NCI-H446 (cell line): ENCODE measurements at places on chromosomes 2 and 18.
A peak's percentile ranks its signal among the peaks of the same experiment; 100 is the strongest.

DNA sequence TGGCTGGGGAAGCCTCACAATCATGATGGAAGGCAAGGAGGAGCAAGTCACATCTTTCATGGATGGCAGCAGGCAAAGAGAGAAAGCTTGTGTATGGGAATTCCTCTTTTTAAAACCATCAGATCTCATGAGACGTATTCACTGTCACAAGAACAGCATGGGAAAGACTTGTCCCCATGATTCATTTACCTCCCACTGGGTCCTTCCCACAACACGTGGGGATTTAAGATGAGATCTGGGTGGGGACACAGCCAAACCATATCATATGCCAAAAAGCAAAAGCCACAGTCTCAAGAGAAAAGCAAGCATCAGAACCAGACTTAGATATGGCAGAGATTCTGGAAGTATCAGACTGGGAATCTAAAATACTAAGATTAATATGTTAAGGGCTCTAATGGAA lies 30.0 kb upstream of the SCRN3 start:
- no peak for DNase-seq

GRCh38 chr2:127661949-127662510 lies 13.3 kb downstream of the LIMS2 start:
- DNase-seq = no peak

GRCh38 chr2:10889651-10890215 lies 22.0 kb upstream of the KCNF1 start:
- peak; percentile 84 for DNase-seq

- DNase-seq = peak; percentile 43
Observed at GRCh38 chr2:6826081-6826913, 39.4 kb downstream of the CMPK2 start.

GRCh38 chr2:20624156-20624883 lies 26.6 kb downstream of the HS1BP3 start:
- DNase-seq = no peak

DNA sequence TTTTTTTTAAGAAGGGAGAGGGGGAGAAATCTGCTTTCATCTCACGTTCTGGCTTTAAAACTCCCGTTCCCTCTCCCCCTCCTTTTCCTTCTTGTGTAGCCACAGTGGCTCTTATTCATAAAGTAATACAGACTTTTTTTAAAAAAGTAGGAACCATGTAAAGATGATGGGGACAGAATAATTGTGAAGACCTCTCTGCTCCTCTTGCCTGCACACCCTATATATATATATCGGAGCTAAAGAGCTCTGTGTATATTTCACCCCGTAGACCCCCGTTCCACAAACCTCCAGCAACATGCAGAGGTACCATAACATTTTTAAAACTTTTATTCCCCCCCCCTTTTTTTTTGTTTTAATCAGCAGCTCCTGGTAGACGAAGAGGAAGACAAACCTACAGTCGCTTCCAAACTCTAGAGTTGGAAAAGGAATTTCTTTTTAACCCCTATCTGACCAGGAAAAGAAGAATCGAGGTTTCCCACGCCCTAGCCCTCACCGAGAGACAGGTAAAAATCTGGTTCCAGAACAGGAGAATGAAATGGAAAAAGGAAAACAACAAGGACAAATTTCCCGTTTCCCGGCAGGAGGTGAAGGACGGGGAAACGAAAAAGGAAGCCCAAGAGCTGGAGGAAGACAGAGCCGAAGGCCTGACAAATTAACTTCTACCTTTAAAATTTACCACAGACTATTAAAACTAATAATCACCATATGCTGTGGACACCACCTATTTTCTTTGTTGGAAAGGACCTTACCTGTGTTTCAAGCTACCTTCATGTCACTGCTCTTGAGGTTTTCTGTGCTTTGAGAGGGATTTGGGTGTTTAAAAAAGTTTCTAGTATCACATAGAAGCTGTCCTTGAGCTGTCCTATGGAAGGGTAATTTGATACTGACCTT lies 1.7 kb downstream of the HOXD8 start:
- no peak for DNase-seq

DNA sequence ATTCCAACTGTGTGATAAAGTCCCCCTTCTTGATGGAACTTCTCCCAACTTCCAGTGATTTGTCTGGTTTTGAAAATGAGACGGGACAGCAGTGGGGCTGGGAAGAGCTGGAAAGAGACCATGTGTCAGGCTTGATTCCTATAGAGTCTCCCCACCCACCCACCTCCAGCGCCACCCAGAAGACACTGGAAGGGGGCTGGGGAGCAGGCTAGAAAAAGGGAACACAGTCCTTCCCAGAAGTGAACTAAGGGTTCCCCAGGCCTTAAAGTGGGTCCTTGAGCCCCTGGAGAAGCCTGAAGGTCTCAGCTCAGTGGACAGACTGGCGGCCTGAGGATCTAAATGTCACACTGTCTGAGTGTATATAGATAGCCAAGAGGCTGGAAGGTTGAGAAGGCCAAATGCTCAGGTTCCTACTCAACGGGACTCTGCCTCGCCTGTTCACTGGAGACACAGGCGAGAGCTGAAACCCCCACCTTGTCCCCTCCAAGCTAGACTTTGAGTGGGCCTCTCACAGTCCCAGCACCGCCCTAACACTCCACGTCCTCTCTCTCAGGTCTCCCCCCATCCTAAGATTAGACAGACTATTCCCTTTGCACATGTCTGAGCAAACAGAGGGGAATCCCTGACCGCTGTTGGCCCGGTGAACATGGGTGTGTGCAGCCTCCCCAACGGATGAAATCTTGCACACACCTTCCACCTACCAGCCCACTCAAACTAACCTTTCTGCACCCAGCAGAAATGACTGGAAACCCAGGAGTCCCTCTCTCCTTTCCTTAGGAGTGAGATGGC lies 1.6 kb downstream of the PKDCC start:
- DNase-seq = no peak

DNA sequence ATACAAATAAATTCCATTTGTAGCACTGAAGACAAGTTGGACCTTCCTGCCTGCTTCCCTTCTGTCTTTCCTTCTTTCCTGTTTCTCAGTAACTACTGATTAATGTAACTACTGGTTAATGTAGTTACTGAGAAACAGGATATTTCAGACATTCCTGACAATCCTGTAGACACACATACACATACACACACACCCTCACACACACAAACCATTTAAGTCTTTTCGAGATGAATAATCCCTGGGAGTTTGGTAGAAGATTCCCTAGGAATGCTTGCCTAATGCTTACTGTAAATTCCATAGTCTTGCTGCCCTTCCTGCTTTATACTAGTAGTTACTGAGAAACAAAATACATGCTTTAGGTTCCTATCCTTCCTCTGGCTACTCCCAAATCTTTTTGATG lies 83.9 kb downstream of the PIK3C3 start:
- no peak for DNase-seq

DNA sequence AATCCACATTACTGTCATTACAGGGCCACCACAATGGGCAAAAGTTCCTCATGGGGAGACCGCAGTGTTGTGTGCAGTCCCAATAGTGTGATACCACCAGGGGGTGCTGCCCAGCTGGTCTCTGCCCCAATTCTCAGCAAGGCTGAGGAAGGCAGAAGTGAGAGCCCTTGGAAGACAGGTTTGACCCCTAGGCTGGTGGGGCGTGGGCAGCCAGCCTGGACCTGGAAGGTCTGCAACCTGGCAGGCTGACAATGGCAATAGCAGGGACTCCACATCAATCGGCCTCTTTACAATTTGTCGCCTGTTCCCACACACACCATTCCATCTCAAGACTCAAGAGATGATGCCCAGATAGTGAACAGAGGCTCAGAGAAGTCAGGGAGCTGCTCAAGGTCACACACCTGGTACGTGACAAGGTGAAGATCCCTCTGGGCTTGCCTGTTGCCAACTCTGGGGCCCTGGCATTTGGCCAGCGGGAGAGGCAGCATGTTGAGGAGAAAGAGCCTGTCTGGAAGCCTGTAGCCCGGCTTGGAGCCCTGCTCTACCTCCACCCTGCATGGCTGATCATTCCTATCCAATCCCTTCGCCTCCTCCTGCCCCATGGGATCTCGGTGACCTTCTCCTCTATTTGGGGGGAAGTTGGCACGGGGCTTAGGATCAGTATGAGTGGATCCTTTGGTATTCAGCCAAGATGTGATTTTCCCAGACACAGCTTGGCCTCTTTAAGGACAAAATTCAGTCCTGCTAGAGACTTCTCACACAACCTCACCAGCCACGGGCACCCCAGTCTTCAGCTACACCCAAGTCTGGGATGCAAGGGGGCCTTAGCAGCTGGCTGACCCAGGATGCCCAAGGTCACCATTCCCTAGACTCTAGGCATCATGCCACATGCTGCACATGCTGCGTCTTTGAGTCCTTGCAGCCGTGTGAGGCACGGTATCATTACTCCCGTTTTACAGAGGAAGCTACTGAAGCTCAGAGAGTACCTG lies 2.9 kb upstream of the ATOH8 start:
- DNase-seq = peak; percentile 80

- DNase-seq = no peak
Observed at GRCh38 chr2:151853070-151853758, 25.0 kb upstream of the ARL5A start.

DNA sequence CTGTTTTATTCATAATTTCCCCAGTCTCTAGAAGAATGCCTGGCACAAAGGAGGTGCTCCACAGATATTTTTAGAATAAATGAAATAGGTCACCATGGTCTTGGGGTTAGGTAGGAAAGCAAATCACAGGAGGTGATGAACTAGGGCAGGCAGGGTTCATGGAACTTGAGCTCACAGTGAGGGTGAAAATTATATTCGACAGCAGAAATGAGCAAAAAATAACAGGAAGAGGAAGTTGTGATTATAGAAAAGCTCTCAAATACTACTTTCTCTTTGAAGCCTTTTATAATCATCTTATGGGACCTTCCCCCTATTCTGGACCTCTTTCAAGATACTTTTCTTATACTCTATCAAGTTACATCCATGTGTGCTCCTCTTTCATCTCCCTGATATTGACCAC lies 4.5 kb upstream of the CREB1 start:
- no peak for DNase-seq

DNA sequence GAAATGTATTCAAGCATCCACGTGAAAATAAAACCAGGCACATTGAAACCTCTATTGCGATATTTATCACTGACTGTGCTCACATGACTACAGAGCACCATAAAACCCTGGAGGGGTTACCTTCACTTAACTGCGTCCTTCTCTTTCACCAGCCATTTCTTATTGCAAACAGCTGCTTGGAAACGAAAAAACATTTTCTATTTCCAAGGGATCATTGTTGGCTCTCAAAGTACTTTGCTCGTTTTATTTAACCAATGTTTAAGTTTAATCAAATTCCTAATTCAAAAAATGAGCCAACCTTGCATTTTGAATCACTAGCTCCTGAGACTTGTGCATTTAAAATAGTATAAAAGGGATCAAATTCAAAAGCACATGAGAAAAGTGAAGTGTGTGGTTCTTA lies 134.4 kb downstream of the OSR1 start:
- no peak for DNase-seq

GRCh38 chr2:173754837-173755236 lies 210.3 kb downstream of the SP3 start:
- DNase-seq = no peak

DNA sequence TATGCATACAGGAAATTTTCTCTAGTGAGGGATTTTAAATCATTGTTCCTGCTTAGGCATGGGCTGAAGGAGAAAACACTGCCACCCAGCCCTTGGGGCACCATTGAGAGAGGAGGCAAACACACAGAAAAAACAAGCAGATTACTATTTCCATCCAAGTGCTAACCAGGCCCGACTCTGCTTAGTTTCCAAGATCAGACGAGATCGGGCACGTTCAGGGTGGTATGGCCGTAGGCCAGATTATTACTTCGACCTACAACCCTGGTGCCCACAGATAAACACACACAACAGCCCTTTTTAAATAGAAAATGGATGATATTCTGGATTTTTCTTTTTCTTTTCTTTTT lies 45.4 kb upstream of the RHOB start:
- peak; percentile 65 for DNase-seq

DNA sequence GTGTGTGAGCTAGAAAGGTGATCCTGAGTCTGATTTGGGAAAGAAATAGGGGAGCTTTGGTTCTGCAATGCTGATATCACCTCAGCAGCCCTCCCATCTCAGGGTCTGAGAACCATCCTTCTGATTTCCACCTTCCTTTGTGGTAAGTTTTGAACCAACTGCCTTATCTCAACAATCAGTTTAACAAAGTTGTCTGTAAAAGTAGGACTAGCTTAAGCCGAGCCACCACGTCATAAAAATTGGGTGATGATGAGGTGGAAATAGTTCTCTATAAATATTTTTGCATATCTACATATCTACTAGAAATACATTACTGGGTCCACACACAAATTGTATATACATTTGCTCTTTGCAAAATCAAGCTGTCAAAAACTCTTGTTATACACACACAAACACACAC lies 1.1 kb downstream of the SULT1C4 start:
- DNase-seq = no peak

- DNase-seq = no peak
Observed at GRCh38 chr18:36128907-36129299, 237 bp downstream of the SLC39A6 start.

GRCh38 chr2:70890469-70891065 lies 45.1 kb upstream of the ATP6V1B1 start:
- no peak for DNase-seq

- DNase-seq = no peak
Observed at GRCh38 chr2:120771111-120771780, 35.6 kb downstream of the GLI2 start.

- DNase-seq = peak; percentile 24
Observed at GRCh38 chr2:240111253-240111652, 24.9 kb downstream of the COPS9 start.

GRCh38 chr2:237998530-237998929 lies 31.7 kb downstream of the UBE2F start:
- DNase-seq = no peak

DNA sequence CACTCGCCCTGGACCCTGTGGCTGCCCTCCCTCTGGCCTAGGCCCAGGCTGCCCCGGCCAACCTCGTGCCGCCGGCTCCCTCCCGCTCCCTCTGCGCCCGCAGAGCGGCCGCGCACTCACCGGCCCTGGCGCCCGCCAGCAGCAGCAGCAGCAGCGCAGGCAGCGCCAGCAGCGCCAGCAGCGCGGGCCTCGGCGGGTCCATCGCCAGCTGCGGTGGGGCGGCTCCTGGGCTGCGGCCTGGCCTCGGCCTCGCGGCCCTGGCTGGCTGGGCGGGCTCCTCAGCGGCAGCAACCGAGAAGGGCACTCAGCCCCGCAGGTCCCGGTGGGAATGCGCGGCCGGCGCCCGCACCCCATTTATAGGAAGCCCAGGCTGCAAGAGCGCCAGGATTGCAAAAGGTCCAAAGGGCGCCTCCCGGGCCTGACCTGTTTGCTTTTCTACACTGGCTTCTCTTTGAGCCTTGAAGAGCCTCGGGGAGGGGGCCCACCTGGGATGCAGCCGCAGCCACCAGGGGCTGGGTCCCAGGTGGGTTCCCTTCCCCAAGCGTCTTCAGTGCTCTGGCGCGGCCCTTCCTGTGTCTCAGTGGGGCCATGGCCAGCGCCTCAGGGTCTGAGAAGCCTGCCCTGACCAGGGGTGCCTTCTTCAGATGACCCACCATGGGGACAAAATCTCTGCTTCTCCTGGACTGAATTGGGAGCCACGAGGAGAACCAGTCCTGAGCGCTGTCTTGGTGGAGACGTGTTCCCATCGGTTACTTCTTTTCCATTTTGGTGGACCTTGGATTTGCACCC lies at the start of gene APOB:
APOB (minus strand) TSS at position 330 of the 789 bp plus-strand sequence; CDS start at position 202, 128 bp downstream.
- no peak for DNase-seq
